Esophagus mucosa (tissue), 1 donor: ENCODE measurements at places on chromosomes 3 and 15. TPM values are rescaled to one million over a fixed set of nuclear protein-coding genes. Genes with fewer than 3 reads are reported as not detected.

Gene GOLGA6L7
- total RNA-seq: not detected

DNA sequence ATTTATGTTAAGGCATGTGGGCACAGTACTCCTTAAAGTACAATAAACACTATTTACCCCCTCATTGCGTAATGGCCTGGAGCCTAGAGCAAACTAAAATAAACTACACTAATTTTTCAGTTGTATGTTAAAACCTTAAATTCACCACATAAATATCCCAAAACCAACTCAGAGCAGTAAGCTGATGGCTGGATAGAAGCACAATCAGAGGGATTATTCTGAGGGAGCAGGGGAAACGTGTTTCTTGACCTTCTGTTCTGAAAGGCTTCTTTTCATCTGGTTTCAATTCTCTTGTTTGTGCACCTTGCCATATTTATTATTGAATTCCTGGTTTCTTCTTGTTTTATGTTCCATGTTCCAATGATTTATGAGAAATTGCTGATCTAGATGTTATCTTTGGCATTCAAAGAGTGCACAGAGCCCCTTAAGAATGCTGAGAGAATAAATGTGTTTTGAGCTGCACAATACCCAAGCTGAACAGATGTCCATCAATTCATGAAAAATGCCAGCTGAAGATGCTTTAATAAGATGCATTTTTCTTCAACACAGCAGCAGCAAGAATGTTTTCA is 29.6 kb downstream of the RPL22L1 start:
- no peak for ATAC-seq

- ATAC-seq: no peak
These were observed 221.1 kb upstream of the TLE3 start for GRCh38 chr15:70318594-70319465.

DNA sequence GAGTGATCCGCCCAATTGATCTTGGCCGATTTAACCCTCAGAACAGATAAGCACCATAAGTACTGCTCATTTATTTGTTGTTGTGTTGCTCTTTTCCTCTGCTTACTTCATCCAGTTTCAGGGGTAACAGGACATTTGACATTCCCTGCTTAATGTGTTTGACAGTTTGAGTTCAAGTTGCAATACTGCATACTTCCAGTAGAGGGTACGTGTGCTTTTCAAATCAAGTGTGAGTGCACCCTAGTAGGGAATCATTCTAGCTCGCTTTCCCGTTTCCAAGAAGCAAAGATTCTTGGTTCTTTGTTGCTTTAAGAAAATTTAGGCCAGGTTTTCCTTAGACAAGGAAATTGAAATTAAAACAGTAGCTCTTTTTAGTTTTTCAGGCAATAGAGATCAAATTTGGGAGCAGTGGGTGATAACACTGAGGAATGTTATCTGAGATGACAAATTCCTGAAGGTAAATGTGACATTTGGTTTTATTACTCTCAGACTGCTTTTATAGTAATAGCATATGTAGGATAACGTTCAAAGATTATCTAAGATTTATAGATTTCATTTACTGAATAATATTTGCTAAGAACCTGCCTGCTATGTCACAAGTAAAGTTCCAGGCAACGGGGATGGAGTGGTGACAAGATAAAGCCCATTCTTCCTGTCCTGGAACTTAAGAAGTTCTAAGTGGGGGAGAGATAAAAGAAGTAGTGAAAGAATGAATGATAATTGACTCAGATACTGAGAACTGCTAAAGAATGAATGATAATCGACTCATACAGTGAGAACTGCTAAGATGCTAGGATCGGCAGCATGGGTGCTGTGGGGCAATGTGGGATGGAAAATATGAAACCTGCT is 73.3 kb downstream of the SYNPR start:
- peak; percentile 73 for ATAC-seq

GRCh38 chr3:194327218-194328052 is 23.7 kb downstream of the CPN2 start:
- ATAC-seq: no peak

DNA sequence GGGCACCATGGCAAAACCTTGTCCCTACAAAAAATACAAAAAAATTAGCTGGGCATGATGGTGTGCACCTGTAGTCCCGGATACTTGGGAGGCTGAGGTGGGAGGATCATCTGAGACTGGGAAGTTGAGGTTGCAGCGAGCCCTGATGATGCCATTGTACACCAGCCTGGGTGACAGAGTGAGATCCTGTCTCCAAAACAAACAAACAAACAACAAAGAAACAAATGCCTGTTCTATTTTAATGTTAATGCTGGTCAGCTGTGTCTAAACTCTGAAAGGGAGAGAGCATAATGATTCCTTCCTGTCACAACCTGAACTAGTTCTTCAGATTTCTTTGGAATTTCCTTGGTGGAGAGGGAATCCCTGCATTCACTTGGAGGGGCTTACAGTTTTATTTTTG is 413.0 kb upstream of the TBL1XR1 start:
- ATAC-seq: no peak

GRCh38 chr3:184423561-184423960 is 43.7 kb downstream of the CHRD start:
- peak; percentile 31 for ATAC-seq

DNA sequence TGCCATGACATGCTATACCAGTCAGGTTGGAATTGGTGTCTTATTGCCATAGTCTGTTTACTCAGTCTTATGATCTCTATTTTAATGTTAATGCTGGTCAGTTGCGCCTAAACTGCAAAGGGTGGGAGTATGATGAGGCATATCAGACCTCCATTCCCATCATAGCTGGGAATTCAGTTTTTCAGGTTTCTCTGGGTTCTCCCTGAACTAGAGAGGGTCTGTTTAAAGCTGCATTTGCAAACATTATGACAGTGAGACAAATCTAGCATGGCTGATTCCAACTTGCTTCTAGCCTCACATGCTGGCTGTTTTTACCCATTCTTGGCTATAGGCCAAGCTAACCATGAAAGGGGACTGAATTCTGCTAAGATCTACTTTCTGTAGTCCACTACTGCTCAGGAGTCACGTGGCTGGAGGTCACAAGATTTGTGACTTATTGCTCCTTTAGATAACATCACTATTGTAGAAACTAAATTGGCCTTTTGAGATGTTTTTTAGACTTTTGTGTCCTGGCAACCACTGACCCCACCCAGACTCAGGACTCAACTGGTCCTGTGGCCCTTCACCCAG is 96.5 kb downstream of the TGFBR2 start:
- ATAC-seq: no peak

- no peak for ATAC-seq
These were observed 44.6 kb downstream of the ROBO2 start for GRCh38 chr3:77084511-77084910.

DNA sequence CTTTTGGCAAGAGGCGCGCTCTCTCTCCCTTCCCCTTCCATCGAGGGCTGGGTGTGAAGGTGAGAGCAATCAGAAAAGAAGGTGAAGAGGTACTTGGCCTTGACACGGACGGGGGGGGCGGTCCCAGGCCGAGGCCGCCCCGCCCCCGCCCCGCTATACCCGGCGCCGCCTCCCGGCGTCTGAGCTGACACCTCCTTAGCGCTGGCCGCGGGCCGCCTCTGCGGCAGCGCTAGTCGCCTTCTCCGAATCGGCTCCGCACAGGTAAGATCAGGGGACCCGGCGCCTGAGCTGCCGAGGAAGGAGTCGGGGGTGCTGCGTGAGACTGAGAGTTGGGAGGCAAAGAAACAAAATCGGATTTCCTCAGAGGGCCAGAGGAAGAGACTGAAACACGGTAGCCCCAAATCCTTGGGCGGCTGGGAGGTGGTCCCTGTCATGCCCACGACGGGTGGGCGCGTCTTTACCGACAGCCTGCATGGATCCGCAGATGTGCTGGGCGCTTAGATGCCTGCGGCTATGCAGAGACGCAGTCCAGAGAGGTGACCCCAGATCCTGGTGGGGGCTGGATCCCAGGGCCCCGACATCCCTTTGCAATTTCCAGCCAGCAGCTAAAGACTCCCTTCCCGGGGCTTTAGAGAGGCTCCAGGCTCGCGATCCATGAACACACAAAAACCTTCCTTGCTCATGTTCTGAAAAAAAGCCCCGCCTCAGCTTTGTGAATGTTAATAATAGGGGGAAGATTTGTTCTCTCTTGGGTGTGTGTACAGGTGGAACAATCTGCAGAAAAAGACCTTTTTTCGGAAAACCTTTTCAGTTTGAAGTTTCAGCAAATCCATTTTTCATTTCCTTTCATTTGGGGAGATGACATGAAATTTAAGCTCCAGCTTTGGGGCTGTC is at the start of gene ENTPD3:
Gene ENTPD3, plus strand, starts transcription at position 184 of the 894 bp plus-strand sequence. CDS start 874 bp downstream, outside the sequence.
- peak; percentile 87 for ATAC-seq
